Body of pancreas (tissue), 4 donors: ENCODE measurements at places on chromosomes 4 and X. TPM values are rescaled to one million over a fixed set of nuclear protein-coding genes. Genes with fewer than 3 reads are reported as not detected.

- DNase-seq: no peak
- H3K27ac ChIP-seq: no peak overlapping the region
- H3K4me1 ChIP-seq: no peaks in the 10 kb centered on the region
- H3K36me3 ChIP-seq: no peaks in the 10 kb centered on the region
Observed at GRCh38 chrX:9729171-9729885, 36.3 kb downstream of the GPR143 start.

DNA sequence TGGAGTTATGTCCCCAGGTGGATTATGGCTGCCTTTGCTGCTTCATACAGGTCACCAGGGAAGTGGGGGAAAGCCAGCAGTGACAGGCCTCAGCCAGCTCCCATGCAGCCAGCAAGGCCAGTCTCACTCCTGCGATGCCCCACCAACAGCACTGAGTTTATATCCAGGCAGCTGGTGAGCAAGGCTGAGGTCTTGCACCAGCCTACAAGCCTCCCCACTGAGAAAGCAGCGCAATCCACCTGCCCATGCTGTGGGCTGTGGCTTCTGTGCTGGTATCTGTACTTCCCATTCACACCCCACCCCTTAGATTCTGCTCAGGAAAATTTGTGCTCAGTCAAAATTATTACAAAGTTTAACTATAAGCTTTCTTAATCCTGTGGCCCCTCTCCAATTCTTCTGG lies 153.5 kb downstream of the HHIP start:
- no peaks in the 10 kb centered on the region for H3K27me3 ChIP-seq
- H3K4me1 ChIP-seq: no peaks in the 10 kb centered on the region
- H3K36me3 ChIP-seq: no peaks in the 10 kb centered on the region
- no peak for DNase-seq

- H3K27me3 ChIP-seq: no peaks in the 10 kb centered on the region
- H3K4me3 ChIP-seq: no peak overlapping the region
- H3K27ac ChIP-seq: no peak overlapping the region
Observed at GRCh38 chr4:159273141-159273438, 170.2 kb downstream of the RAPGEF2 start.

The PRAF2 gene
- total RNA-seq: 10.9 TPM

GRCh38 chr4:74772783-74773182 lies 21.5 kb downstream of the BTC start:
- H3K4me1 ChIP-seq: peaks cover 7% of the 10 kb centered on the region
- no peak for DNase-seq
- H3K27ac ChIP-seq: no peak overlapping the region
- H3K36me3 ChIP-seq: no peaks in the 10 kb centered on the region
- H3K27me3 ChIP-seq: no peaks in the 10 kb centered on the region
- no peak overlapping the region for H3K4me3 ChIP-seq

DNA sequence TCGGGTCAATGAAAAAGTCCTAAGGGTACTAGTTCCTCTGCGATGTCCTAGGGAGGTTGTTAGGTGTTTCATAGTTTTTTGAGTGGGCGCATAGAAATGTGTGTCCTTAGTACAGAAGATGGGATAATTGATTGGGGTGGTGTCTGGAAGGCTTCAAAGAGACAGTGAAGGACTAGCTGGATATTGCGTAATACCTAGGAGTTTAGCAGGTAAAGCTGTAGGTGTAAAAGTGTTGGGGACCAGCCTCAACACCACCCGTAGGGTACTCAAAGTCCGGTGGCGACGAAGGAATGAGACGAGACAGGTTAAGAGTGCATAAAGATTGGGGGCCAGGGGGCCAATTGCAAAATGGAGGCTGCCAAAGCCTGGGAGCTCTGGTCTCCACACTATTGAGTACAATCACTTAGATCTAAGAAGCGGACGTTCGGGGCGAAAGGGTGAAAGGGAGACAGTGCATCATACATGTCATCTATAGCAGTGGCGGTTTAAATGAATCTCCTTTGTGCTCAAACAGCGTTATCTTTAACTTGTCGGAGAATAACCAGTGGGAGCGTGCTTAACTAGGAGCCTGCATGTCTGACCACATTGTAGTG lies 1.0 kb downstream of the TRMT44 start:
- no peak overlapping the region for H3K27ac ChIP-seq
- peak overlapping the region; percentile 93 for H3K4me3 ChIP-seq
- no peak for DNase-seq
- no peaks in the 10 kb centered on the region for H3K36me3 ChIP-seq
- peaks cover 63% of the 10 kb centered on the region for H3K4me1 ChIP-seq

- no peak overlapping the region for H3K27ac ChIP-seq
- no peak overlapping the region for H3K4me3 ChIP-seq
- no peak for DNase-seq
- no peaks in the 10 kb centered on the region for H3K27me3 ChIP-seq
Observed at GRCh38 chr4:183171484-183172267, 72.6 kb downstream of the WWC2 start.

DNA sequence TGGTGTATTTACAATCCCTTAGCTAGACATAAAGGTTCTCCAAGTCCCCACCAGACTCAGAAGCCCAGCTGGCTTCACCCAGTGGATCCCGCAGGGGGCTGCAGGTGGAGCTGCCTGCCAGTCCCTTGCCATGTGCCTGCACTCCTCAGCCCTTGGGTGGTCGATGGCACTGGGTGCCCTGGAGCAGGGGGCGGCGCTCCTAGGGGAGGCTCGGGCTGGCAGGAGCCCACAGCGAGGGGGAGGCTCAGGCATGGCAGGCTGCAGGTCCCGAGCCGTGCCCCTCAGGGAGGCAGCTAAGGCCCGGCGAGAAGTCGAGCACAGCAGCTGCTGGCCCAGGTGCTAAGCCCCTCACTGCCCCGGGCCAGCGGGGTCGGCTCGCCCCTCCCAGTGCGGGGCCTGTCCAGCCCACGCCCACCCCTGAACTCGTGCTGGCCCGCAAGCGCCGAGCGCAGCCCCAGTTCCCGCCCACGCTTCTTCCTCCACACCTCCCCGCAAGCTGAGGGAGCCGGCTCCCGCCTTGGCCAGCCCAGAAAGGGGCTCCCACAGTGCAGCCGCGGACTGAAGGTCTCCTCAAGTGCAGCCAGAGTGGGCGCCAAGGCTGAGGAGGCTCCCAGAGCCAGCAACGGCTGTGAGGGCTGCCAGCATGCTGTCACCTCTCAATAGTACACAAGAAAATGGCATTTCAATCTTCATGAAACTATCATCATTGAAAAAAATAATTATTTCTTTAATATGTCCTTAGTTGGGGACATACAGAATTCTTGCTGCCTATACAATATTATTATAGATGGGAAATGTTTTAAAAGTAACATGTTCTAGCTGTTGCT lies 189.1 kb downstream of the SLC7A11 start:
- H3K27me3 ChIP-seq: no peaks in the 10 kb centered on the region
- H3K4me1 ChIP-seq: no peaks in the 10 kb centered on the region
- no peak for DNase-seq
- no peak overlapping the region for H3K4me3 ChIP-seq
- H3K36me3 ChIP-seq: no peaks in the 10 kb centered on the region
- no peak overlapping the region for H3K27ac ChIP-seq

The HGFAC gene
- total RNA-seq: 0.78 TPM

DNA sequence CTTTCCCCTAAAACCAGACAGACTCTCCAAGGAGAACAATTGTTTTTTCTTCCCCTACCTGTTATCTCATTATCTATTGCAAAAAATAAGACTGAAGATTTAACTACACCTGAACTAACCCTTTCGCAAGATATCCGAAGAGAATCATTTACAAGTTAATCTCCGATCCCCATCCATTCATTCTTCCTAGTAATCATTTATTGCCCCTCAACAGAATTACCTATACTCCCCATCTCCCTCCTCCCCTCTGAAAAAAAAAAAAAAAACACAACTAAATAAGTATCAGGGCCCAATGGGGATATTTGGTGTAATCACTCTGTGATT lies 28.9 kb upstream of the AP1S2 start:
- H3K27me3 ChIP-seq: no peaks in the 10 kb centered on the region
- no peak overlapping the region for H3K4me3 ChIP-seq
- no peak overlapping the region for H3K27ac ChIP-seq
- no peak for DNase-seq
- H3K4me1 ChIP-seq: no peaks in the 10 kb centered on the region

DNA sequence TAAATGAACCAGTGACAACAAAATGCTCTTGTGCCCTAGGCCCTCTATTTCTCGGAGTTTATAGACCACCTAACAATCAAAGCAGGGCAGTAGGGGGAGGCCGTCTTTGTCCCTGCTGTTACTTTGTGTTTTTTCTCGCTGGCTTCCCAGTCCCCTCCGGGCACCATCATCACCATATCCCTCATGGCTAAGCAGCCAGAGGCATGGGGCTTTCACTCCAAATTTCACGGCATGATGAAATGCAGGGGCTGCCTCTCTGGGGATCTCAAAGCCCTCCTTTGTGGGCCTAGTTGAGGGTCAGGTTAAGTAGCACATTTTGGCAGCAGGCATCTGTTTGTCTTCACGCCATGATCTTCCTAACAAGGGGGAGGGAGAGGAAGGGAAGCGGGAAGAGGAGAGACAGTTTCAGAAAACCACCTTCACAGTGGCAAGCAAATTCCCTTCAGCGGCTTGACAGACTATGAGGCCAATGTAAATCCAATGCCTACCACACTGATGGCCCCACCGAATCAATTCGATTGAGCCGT lies 91.9 kb downstream of the ANOS1 start:
- no peak for DNase-seq
- no peak overlapping the region for H3K4me3 ChIP-seq
- H3K4me1 ChIP-seq: no peaks in the 10 kb centered on the region

The TLR10 gene
- 0.26 TPM for total RNA-seq

DNA sequence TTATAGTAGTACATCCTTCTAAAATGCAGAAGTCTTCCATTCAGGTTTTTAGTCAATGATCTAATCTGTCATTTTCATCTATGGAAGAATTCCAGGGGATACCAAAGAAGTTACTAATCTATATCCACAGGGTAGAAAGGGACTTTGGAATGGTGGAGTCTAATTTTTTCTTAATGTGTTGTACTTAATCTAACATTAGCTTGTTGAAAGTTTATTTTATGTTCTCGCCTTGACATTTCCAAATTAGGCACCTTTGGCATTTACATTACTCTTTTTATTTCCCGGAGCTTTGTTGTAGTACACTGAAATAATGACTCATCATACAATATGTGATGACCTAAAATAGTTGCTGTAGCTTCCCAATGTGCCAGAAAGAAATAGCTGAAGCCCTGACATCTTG lies 91.5 kb downstream of the HTR2C start:
- no peak overlapping the region for H3K27ac ChIP-seq
- H3K36me3 ChIP-seq: no peaks in the 10 kb centered on the region
- no peaks in the 10 kb centered on the region for H3K4me1 ChIP-seq
- no peak for DNase-seq

The CORIN gene
- 0.33 TPM for total RNA-seq

- no peak overlapping the region for H3K4me3 ChIP-seq
- no peaks in the 10 kb centered on the region for H3K4me1 ChIP-seq
- no peaks in the 10 kb centered on the region for H3K27me3 ChIP-seq
- DNase-seq: no peak
- no peaks in the 10 kb centered on the region for H3K36me3 ChIP-seq
Observed at GRCh38 chr4:141432000-141432712, 204.2 kb upstream of the IL15 start.

DNA sequence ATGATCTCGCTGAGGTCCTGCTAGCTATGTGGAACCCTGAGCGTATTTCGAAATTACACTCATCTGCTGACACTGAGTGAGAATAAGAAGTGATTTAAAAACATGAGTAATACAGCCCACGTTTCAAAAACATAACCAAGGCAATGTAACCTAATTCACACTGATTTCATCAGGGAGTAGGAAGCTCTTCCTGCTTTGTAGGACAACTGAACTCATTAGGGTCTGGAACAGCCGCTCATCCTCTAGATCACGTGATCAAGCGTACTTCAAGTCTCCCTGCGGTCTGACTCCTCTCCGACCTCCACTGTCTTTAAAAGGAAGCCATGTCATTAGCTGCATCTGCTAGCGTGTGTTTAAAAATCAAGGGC lies 138.0 kb downstream of the NSUN7 start:
- H3K4me3 ChIP-seq: no peak overlapping the region
- no peaks in the 10 kb centered on the region for H3K27me3 ChIP-seq
- no peak for DNase-seq
- no peaks in the 10 kb centered on the region for H3K36me3 ChIP-seq
- no peaks in the 10 kb centered on the region for H3K4me1 ChIP-seq

The ADH1A gene
- 0.26 TPM for total RNA-seq

GRCh38 chr4:162456106-162456505 lies 292.3 kb upstream of the FSTL5 start:
- no peaks in the 10 kb centered on the region for H3K27me3 ChIP-seq
- H3K36me3 ChIP-seq: no peaks in the 10 kb centered on the region
- no peaks in the 10 kb centered on the region for H3K4me1 ChIP-seq
- no peak overlapping the region for H3K4me3 ChIP-seq

GRCh38 chr4:145283909-145284308 lies 103.5 kb upstream of the OTUD4 start:
- H3K4me1 ChIP-seq: no peaks in the 10 kb centered on the region
- H3K4me3 ChIP-seq: no peak overlapping the region
- no peak overlapping the region for H3K27ac ChIP-seq

The RBM3 gene
- total RNA-seq: 184 TPM

DNA sequence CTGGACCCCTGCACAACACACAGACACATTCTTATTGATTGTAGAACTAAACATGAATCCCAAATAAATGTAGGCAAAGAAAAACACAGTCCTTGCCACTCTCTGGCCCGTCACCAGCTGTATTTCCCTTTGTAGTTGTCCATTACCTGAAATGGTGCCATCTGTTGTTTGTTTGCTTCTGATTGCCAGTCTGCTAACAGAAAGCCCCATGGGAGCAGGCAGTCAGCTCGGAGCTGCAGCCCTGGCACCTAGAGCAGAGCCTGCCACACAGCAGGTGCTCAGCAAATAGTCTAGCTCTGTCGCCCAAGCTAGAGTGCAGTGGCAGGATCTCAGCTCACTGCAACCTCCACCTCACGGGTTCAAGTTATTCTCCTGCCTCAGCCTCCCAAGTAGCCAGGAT lies 28.9 kb downstream of the CPLX1 start:
- no peaks in the 10 kb centered on the region for H3K36me3 ChIP-seq
- no peaks in the 10 kb centered on the region for H3K27me3 ChIP-seq
- no peak overlapping the region for H3K27ac ChIP-seq
- H3K4me1 ChIP-seq: peaks cover 22% of the 10 kb centered on the region
- H3K4me3 ChIP-seq: no peak overlapping the region

The AVPR2 gene
- total RNA-seq: 0.66 TPM

The EDA gene
- total RNA-seq: 4.7 TPM

DNA sequence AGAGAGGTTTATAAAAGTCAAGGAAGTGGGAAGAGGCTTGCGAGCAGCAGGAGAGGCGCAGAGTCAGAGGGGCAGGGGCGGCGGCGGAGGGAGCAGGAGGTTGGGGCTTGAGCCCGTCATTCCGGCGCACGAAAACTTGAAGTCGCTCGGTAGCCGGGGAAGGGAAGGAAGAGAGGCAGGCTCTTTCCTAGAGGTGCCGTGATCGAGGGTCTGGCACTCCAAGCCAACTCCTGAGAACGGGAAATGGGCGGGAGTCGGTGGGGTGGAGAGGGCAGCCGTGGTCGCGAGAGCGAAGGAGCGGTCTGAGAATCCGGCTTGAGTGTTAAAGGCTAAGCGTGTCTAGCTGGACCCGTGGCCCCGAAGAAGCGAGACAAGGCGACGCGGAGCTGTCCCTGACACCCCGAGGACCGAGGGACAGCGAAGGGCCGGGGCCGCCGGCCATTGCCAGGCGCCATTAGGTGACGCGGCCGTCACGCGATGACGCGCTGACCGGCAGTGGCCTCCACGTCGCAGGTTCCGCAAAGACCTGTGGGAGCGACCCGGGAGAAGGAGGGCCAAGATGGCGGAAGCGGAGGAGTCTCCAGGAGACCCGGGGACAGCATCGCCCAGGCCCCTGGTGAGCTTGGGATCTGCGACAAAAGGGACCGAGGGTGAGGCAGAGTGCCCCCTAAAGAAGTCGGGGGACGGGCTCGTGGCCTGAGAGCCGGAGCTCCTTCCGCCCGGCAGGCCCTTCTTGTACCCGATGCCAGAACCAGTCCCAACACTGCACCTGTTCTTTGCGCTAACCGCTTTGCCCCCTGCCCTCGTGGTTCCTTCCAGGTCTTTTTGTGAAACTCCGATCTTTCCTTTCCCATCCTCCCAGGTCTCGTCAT lies at the start of gene YIPF6:
Gene YIPF6 (plus strand): TSS at position 544 of the 872 bp plus-strand sequence. CDS start 16 bp downstream, at position 560.
- H3K4me3 ChIP-seq: peak within 1 kb of the TSS; percentile 34
- peak; percentile 80 for DNase-seq
- peaks cover 16% of the 10 kb centered on the region for H3K4me1 ChIP-seq
- no peaks in the 10 kb centered on the region for H3K36me3 ChIP-seq
